HS-27A (cell line): ENCODE measurements at places on chromosomes 3 and 15.

GRCh38 chr3:3059645-3060044 lies 50.5 kb downstream of the IL5RA start:
- DNase-seq: no peak

- DNase-seq: no peak
These were observed 7.8 kb upstream of the CD200R1 start for GRCh38 chr3:112982710-112983109.

GRCh38 chr3:149553781-149554451 lies 79.4 kb downstream of the TM4SF4 start:
- no peak for DNase-seq

DNA sequence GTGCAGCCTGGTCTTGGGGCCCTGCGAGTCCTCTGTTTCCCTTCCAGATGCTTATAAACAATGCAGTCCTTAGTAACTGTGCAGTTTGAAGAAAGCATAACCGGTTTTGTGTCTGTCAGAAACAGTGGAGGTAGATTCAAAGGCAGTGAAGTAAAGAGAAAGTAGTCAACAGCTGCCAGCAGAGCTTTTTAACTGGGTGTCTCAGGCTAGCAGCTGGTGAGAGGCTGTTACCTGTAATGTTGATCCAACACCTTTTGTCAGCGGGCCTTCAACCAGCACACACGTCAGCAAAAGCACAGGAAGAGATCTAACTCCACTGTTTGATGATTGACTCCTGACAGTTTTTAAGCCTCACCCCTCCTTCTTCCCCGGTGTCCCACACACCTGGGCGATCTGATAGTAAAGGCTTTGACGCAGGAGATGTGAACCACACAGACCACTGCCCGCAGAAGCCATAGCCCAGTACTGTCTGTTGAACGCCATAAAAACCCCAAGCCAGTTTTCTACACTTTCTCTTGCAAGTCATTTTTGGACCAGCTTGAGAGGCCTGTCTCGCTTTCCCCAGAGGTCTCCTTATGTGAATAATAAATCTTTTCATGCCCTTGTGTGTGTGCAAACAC lies 178.0 kb downstream of the FMN1 start:
- no peak for DNase-seq

- no peak for DNase-seq
These were observed 3.6 kb downstream of the GALNT15 start for GRCh38 chr3:16177962-16178627.

GRCh38 chr3:128269796-128270195 lies 116.5 kb downstream of the EEFSEC start:
- DNase-seq: no peak

- DNase-seq: no peak
These were observed 346.2 kb downstream of the SLC9A9 start for GRCh38 chr3:143502081-143502480.

DNA sequence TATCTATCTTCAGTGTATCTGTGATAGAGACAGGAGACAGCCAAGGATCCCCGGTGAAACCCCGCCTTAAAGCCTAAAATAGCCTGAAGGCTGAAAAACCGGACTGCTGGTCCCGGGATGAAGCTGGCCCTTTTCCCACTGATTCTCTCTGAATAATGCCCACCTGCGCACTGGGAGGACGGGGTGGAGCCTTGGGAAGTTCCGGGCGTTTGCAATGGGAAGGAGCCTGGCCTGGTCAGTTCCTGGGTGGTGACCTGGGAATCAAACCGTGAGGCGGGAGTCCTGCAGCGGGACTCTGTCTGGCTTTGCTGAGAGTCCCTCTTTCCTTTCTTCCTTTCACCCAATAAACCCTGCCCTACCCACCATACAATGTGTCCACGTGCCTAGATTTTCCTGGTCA lies 157.9 kb downstream of the C3orf38 start:
- no peak for DNase-seq

GRCh38 chr3:78988324-78988723 lies 779.5 kb downstream of the ROBO1 start:
- DNase-seq: no peak

DNA sequence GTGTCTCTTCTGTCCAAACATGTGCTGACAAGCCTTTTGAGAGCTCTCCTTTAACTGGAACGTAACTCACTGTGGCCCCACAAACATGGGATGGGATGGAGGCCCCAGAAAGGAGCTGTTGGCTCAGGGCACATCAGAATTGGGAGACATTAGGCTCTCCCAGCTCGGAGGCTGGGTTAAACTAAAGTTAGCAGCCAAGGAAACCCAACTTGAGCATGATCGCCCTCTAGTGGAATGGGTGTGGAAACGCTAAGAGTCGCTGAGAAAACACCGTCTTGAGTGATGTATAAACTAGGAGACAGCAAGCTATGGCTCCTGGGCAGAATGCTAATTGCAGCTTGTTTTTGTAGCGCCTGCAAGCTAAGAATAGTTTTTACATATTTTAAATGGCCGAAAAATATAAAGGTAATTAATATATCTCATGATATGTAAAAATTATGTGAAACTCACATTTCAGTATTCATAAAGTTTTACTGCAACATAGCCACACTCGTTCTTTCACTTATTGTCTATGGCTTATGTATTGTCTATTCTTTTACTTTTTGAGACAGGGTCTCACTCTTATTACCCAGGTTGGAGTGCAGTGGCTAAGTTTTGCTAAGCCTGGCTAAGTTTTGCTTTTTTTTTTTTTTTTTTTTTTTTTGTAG lies 138.8 kb upstream of the HACD2 start:
- peak; percentile 69 for DNase-seq

DNA sequence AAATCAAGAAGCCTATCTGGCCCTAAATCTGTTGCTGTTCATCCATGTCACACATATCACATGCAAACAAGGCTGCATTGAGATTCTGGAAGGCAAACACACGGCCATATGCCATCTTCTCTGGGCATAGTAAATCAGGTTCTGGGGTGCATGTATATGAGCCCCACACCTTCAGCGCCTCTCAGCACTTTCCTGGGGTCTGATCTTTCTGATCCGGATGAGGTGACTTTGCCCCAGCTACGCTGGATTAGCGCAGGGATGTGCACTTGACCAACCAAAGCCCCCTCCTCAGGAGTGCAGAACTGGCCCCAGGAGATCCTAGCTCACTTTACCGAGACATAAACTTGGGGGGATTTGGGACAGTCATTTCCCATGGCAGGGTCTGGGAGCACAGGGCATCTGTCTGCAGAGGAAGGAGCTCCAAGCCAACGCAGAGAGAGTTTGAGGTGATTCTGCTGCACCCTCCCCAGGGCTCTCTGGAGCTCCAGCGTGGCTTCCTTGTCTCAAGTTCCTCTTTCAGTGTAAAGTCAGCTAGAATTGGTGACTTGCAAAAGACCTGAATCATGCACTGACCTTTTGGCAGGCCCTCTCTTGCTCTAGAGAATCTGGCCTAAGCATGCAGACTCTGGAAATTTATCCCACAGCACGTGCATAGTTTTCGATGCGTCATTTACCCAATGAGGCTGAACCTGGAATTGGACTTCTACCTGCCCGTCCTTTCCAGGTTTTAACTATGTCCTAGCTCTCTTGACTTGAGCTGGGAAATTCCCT lies 63.5 kb upstream of the KLF13 start:
- no peak for DNase-seq

DNA sequence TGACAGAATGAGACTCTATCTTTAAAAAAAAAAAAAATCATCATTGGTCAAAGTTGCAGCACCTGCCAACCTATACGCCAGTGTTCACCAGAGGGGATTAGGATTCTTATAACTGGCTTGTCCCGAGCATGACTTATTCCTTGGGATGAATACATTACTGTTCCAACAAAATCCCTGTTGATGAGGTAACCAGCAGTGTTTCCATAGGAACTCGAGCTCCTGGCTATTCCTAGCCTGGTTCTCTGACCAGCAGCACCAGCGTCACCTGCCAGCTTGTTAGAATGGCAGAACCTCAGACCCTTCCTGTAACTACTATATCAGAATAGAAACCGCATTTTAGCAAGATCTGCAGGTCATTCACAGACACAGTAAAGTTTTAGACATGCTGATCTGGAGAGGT lies 364.4 kb downstream of the PTPRG start:
- no peak for DNase-seq

GRCh38 chr3:146047485-146047884 lies 113.5 kb downstream of the PLOD2 start:
- no peak for DNase-seq

- DNase-seq: no peak
These were observed 10.8 kb upstream of the ZMAT3 start for GRCh38 chr3:179082416-179082815.

- DNase-seq: no peak
These were observed 327.8 kb downstream of the CTNNB1 start for GRCh38 chr3:41526995-41527573.

- DNase-seq: no peak
These were observed 72.8 kb downstream of the GABRG3 start for GRCh38 chr15:27043770-27044169.

- no peak for DNase-seq
These were observed 139.3 kb downstream of the FOXP1 start for GRCh38 chr3:71444028-71444860.

DNA sequence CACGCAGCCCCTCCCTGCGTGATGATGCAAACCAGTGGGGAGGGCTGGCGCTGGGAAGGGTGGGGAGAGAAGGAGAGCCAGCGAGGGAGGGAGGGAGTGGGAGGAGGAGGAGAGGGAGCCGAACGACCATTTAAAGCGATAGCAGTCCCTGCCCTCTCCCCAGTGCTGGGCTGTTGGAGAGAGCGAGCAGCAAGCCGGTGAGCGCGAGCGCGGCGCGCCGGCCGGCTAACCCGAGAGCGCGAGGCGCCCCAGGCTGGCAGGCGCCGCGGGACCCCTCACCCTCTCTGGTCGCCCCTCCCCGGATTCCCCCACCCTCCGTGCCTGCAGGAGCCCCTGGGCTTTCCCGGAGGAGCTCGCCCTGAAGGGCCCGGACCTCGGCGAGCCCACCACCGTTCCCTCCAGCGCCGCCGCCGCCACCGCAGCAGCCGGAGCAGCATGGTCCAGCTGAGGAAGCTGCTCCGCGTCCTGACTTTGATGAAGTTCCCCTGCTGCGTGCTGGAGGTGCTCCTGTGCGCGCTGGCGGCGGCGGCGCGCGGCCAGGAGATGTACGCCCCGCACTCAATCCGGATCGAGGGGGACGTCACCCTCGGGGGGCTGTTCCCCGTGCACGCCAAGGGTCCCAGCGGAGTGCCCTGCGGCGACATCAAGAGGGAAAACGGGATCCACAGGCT lies at the start of gene GRM7:
Gene GRM7 (plus strand): TSS at position 162 of the 671 bp plus-strand sequence.
- DNase-seq: no peak

DNA sequence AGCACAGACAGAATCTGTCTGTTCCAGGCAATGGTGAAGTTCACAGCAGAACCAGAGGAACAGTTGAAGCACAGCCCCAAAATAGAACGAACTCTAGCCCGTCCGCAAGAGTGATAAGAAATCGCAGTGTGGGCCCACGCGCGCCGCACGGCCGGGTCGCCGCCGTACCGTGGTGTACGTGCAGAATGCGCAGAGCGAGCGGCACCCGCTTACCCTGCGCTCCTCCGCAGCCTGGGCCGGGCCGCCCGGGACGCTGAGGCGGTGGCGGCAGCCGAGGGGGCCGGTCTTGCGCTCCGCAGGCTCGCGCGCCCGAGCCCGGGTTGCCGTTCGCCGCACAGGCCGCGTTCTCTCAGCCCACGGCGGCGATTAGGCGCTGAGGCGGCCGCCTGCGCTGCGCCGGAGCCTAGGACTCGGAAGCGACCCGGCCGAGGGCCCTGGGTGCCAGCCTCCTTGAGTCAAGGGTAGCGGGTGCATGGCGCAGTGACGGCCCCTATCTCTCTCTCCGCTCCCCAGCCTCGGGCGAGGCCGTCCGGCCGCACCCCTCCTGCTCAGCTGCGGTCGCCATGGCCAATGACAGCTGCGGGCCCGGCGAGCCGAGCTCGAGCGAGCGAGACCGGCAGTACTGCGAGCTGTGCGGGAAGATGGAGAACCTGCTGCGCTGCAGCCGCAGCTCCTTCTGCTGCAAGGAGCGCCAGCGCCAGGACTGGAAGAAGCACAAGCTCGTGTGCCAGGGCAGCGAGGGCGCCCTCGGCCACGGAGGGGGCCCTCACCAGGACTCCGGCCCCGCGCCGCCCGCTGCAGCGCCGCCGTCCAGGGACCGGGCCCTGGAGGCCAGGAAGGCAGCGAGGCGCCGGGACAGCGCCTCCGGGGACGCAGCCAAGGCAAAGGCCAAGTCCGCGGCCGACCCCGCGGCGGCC lies 20.5 kb downstream of the WDR73 start:
- DNase-seq: peak; percentile 64

DNA sequence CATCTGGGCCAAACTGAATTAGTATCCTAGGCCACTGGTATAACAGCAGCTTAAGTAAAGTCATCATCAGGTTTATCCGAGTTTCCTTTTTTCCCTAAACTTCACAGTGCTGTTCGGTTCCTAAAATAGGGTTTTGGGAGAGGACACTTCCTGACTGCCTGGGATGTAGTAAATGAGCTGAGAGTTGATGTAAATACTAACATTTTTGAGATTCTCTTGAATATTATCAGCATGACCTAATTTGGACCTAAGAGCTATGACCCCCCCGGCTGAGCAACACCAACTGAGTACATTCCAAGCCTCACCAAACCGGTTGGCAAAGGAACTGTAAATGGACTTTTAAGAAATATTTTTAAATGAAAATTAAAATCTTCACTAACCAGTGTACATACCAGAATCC lies 78.8 kb downstream of the IL5RA start:
- DNase-seq: no peak

DNA sequence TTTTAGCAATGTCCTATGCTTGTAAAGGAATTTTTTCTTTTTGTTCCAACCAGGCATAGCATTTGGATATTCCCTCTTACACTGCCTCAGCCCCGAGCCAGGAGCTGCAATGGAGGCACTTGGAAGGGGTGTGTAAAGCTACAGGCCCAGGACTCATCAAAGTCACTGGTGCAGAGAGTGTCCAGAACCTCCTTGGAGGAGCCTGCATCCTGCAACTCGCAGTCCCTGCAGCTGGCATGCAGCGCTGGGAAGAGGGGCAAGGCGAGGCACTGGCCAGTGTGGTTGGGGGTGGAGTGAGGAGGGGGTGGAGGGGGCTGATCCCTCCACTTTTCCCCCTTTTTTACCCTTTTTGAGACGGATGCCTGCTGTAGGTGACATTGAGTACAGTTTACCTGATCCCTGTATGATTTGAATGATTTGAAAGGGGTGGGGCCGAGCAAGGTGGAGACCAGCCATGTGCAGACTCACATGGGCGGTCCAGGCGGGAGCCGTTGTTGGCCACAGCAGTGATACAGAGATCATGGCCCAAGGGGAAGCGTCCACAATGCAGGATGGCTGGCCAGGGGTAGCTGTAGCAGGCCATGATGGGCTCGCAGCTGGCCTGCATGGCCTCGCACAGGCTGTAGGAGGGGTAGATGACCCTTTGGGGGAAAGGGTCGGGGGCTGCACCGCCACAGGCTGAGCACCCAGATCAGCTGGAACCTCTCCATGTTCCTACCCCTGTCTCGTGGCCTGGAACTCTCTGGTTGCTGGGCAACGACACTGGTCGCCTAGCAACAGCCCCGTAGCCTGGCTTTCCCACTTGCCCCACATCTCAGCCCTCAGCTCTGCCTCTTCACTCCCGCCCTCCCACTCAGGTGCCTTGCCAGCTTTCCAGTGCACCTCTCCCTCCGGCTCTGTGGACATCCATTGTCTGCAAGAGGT lies 7.9 kb downstream of the P4HTM start:
- no peak for DNase-seq

- no peak for DNase-seq
These were observed 257.4 kb upstream of the IL12A start for GRCh38 chr3:159731254-159731653.

GRCh38 chr3:188279502-188280335 lies 125.8 kb downstream of the LPP start:
- DNase-seq: no peak

- DNase-seq: no peak
These were observed 19.7 kb downstream of the KCNAB1 start for GRCh38 chr3:156140001-156140595.

- DNase-seq: no peak
These were observed 424.8 kb downstream of the LPP start for GRCh38 chr3:188578576-188579363.
